ENCODE measurements at places on chromosomes 12 and 14.
A peak's percentile ranks its signal among the peaks of the same experiment; 100 is the strongest.

DNA sequence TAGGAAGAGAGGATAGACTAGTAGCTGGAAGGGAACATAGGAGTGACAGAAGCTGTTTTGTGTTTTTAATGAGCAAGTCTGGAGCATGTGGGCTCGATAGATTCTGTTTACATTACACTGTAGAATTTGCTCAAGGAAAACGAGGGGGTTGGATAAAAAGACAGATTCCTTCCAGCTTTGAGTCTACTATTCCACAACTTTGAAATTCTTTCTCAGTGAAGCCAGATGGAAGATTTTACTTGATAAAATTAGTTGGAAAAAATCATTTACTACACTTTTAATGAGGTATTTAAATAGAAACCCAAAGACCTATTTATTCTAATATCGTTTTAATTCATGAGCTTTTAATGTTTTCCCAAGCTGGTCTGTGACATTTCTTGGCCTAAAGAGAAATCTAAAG, 19.5 kb upstream of the EPS8 start:
- DNase-seq = no peak

GRCh38 chr12:11580125-11580751, 69.2 kb upstream of the ETV6 start:
- peak; percentile 93 for DNase-seq

- DNase-seq = no peak
These were observed at the start of gene GZMH for GRCh38 chr14:24609655-24610344. TSS of gene GZMH (minus strand) at chr14:24609685. CDS start at chr14:24609613, 72 bp downstream.

DNA sequence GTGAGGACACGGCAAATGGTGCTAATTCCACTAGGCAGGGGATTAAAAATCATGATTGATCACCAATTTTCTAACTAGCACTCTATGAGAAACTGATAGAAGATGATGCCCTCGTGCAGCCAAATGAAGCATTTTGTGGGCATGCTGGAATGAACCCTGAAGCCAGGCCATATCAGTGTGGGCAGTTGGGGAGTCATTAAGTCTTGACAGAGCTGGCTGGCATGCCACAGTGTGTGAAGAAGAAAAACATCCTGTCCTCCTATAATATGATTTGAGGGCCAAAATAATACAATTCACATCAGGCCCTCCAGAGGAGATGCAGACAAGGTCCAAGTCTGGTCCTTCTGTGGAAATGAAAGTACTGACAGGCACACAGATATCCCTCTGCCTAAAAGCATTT, 107.1 kb downstream of the TMTC1 start:
- no peak for DNase-seq

DNA sequence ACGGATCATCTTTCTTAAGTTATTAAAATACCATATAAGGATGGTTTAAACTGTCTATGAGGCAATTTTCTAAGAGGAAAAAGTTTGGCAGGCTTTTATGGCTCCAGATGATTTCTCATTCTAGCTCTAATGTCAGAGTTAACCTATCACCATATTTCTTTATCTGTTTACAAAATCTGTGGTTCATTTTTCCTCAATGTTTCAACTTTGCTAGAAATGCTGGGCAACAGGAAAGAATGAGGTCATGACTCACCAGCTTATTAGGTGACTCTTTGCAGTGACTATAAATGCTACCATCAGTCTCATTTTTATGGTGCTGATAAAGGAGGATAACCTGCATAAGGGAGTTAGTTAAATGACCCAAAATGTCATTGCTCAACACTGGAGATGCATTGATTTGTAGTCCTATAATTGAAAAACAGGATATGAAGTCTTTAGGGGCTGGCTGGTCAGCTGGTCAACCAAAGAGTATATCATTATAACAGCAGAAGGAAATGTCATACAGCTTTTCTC, 45.3 kb upstream of the RAP1B start:
- DNase-seq = peak; percentile 81

GRCh38 chr12:68667291-68667690, 19.5 kb upstream of the NUP107 start:
- no peak for DNase-seq

- DNase-seq = no peak
These were observed 24.8 kb downstream of the ATF7 start for GRCh38 chr12:53601296-53601847.

GRCh38 chr12:115337693-115338543, 653.9 kb upstream of the TBX3 start:
- peak; percentile 88 for DNase-seq

Measured in HT1080 (cell line).